Right lung (tissue), 10 donors: ENCODE measurements at places on chromosomes 3 and 15.

- DNase-seq, result no peak
These were observed 312.3 kb downstream of the SV2B start for GRCh38 chr15:91412138-91412928.

GRCh38 chr15:37100109-37100965 is at the start of gene MEIS2:
TSS of gene MEIS2 (minus strand) at chr15:37100549. CDS start at chr15:37099466, 1,083 bp downstream.
- DNase-seq, result peak; percentile 91

DNA sequence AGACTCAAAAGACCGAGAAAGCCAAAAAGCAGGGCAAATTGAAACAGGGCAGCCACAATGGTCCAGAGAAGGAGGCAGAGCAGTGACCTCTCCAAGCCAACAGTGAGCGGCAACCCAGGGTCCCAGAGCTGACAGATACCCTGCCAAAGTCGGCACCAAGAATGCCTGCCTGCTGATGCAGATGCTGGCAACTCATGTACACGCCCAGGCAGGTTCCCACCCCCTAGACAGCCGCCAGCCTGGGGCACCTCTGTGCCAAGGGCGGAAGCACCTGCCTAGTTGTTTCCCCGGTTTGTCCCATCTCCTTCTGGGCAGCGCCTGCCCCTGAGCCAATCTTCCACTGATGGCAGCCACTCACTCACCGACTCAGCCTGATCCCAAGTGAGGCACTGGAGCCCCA is 22.1 kb downstream of the KLHL25 start:
- no peak for DNase-seq

DNA sequence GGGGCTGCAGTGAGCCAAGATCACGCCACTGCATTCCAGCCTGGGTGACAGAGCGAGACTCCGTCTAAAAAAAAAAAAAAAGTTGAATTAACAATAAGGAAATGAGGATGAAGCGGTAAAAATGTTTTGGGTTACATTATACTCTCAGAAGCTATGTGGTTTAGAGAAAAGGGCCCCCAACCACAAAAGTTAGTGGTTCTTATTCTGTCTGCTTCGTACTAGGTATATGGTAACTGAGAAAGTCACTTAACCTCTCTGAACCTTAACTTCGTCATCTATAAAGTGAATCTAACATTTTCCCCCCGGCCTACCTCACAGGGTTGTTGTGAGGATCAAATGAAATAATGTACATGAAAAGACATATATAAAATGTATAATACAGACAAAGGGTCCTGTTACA is 38.4 kb upstream of the EHHADH start:
- DNase-seq, result no peak

DNA sequence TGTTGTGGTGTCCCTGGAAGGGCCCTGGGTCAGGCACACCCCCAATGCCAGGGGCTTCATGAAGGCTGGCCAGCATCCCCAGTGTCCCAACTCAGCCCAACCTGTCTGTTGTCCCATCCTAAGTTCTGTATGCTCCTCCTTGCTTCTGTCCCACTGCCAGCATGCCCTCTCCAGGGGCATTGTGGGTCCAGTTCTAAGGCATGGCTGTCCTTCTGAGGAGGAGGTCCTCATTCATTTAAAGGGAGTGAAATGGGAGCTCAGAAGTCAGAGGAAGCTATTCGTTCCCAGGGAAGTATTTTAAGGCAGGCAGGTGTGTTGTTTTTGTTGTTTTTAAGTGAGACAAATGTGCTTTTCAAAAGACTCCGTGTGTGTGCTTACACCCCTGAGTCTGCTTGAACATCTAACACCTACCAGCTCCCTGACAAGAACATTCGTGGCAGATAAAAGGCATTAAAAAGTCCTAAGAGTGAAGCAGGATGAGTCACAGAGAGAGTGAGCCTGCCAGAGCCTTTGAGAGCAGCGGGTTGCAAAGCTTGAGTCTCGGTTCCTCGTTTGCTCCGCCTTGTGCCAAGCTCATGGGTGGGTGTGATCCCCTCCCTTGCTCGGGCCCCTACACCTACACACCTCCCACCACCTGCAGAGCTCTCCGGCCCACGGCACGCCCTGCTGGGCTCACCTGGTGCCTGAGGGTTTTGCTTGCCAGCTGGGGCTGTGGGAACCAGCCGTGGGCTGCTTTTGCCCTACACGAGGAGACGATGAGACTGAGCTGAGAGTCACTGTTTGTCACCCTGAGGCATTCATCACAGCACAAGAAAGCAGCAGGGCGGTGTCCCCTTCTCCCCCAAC is 183.4 kb upstream of the TOPAZ1 start:
- no peak for DNase-seq

GRCh38 chr15:99980752-99981151 is 247.5 kb upstream of the LYSMD4 start:
- DNase-seq, result no peak

GRCh38 chr3:64856106-64856505 is 168.3 kb upstream of the ADAMTS9 start:
- no peak for DNase-seq

DNA sequence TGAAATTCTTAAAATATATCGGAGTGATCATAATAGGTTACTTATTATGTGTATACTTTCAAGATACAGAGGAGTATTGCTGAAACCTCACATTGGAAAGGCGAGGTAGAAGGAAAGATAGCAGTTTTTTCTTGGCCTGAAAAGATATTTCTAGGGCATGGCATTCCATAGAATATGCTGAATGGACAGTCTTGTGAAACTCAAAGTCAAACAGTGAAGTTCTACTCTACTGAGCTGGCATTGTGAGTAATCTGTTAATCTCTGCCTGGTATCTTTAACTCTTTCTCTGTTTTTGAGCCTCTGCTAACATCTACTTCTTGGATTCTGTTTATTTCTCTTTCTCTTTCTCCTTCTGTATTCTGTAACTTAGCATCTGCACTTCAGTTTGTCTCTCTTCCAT is 176.3 kb upstream of the ZBTB20 start:
- no peak for DNase-seq

- no peak for DNase-seq
These were observed 81.2 kb upstream of the RAP2B start for GRCh38 chr3:153080778-153081240.

- no peak for DNase-seq
These were observed 37.9 kb downstream of the CPA3 start for GRCh38 chr3:148903022-148903442.

DNA sequence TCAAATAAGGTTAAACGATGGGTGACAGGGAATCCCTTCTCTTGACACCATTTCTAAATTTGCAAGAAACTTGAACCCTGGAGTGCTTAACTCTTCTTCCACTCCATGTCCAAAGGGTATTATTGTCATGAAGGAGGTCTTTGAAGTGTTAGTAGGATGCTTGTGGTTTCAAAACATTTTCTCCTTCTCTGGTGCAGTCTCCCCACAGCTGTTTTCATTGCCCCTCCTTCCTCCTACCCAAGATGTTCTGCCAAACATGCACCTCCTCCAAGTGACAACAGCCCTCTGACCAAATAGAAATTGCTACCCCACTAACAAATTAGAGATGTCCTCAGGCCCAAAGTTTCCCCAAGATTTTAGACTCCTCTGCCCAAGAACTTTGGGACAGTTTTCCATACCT is 151.4 kb downstream of the POLR2M start:
- no peak for DNase-seq

GRCh38 chr3:113545594-113545993 is 13.2 kb downstream of the SIDT1 start:
- DNase-seq, result no peak

- no peak for DNase-seq
These were observed 57.4 kb downstream of the CPA3 start for GRCh38 chr3:148922467-148922866.

DNA sequence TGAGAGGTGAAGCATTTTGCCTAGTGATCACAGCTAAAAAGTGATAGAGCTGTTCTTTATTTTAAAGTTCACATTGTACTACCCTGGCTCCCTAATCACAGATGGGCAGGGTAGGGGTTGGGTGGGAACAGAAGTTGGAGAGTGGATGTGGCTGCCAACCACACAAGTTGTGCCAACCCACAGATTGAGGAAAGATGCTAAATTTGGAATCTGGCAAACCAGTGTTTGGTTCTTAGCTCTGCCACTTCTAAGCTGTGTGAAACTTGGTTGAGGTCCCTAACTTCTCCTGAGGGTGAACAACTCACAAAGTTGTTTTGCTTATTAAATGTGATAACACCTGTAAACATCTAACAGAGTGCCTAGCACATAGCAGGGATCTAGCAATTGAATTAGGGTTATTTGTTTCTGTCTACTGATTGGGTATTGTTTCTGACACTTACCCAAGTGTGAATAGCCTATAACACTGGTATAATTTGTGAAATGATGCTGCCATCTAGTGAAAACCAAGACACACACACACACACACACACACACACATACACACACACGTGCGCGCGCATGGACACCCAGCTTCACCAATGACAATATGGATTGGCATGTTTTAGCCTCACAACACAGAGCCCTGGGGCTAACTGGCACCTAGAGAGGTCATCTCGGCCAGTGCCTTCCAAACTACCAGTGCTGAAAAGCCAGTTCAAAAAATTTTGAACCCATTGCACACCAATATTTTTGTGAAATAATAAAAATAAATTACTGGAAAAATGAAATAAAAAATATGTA is 25.3 kb downstream of the ADGRG7 start:
- DNase-seq, result no peak

- no peak for DNase-seq
These were observed 29.3 kb downstream of the CCNL1 start for GRCh38 chr3:157130467-157131251.

DNA sequence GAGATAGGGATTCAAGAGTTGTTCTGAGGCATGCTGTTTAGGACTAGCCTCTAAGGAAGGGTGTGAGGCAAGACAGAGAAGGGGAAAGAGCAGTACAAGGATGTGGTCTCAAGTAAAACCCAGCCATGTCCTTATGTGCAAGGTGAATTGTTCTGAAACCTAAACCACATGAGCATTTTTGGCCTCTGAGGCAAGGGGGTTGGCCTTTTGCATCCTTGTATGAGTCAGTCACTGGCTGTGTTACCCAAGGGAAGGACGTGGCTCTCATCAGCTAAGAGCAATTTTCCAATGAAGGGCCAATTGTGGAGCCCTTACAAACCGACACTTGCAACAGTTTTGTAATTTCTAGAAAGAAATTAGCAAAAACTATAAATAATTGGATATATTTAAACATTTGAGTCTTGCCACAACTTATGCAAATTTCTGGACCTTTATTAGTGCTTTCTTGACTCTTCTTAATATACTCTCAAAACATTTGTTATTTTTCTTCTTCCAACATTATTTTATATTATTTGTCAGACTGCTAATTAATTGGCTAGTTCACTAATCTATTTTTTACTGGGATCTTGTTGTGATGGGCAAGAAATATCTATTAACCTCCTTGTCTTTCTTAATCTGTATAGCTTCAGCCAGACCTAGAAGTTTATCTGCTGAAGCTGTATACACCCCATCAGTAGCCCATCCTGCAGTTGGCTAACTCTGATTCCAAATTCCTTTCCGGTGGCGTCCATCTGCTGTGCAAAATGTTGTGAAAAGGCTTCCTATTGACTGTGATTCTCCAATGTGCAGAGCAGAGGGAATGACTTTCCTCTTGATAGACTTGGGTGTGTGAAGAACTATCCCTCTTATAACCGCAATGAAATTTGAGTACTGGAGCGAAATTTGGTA is 97.7 kb upstream of the P2RY1 start:
- DNase-seq, result no peak

DNA sequence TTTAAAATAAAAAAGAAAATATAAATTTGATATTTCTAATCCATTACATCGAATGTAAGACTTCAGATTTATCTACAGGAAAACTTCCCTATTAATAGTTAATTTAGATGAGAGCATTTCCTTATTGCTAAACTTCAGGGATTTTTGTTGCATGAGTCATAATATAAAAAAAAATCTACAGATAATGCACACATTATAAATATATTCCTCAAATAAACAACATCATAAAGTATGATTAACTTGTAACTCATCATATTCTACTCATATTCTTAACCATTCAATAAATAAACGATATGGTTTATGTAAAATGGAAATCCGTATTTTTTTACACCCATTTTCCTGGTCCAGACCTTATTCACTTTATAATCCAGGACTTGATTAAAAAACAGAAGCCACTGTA is 477.0 kb downstream of the EPHA3 start:
- DNase-seq, result no peak

GRCh38 chr3:124281453-124282316 is 289.8 kb upstream of the ROPN1 start:
- no peak for DNase-seq

- no peak for DNase-seq
These were observed 28.0 kb downstream of the PPARG start for GRCh38 chr3:12316729-12317351.

GRCh38 chr15:44368370-44368769 is 59.1 kb upstream of the CTDSPL2 start:
- DNase-seq, result no peak

DNA sequence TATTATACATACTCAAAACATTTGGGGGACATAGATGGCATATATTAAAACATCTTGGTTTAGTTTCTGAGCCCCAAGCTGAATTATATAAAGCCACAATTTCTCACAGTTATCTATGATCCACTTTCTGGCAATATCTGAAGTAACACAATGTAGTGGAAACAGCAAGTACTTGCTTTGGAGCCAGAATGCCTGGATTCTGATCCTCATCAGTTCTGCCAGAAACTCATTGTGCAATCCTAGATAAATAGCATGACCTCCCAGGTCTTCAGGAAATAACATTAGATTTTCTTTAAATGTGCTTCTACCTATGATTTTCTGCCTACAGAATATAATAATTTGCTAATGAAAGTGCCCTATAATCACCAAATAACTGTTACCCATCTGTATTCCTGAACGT is 544.9 kb downstream of the NAALADL2 start:
- peak; percentile 31 for DNase-seq

GRCh38 chr3:159091936-159092335 is 290.1 kb downstream of the MFSD1 start:
- DNase-seq, result no peak

- no peak for DNase-seq
These were observed 571 bp downstream of the FES start for GRCh38 chr15:90884719-90885431.

DNA sequence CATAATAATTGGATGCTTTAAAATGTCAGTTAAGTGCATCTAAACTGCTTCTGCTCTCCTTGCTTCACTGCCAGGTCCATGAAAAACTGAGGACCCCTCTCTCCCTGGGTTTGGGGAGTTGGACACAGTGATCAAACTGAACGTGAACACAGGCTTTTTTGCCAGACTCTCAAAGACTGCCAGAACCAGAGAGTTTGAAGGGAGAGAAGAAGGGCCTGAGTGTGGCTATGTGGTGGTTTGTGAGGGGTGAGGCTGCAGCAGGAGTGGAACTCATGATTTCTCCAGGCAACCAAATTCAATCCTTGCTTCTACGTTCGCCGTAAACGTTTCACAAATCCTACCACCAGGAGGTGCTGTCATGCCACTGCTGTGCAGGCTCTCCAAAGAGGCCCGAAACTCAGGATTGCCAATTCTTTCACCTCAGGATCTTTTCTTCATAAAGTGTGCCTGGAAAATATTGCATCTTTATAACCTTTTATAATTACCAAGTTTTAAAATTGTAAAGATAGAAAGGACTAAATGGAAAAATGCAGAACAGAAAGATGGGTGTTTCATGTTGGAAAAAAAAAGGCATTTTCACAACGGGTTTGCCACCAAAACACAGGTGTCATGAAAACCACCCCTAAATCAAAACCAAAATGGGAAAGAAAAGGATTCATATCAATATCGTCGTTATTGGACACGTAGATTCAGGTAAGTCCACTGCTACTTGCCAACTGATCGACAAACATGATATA is 19.7 kb downstream of the TM4SF4 start:
- DNase-seq, result peak; percentile 50

GRCh38 chr15:76245072-76245610 is 66.1 kb downstream of the ETFA start:
- DNase-seq, result no peak

GRCh38 chr3:171781711-171782127 is 28.6 kb downstream of the PLD1 start:
- no peak for DNase-seq

- no peak for DNase-seq
These were observed 253.4 kb upstream of the MDFIC2 start for GRCh38 chr3:70565861-70566260.
